Bronchial smooth muscle cell (primary cell): ENCODE measurements at places on chromosomes 16 and 17. TPM values are rescaled to one million over a fixed set of nuclear protein-coding genes. Genes with fewer than 3 reads are reported as not detected.

The CACNG5 gene
- not detected in 2 replicates for total RNA-seq

The ZNF75A gene
- total RNA-seq: 16.7 and 18.3 TPM in 2 replicates

The TEX19 gene
- under 0.01 TPM in 1 of 2 replicates, not detected in the other for total RNA-seq

The TPPP3 gene
- 2.0 and 8.4 TPM in 2 replicates for total RNA-seq

The NPIPB9 gene
- 2.4 TPM in 1 of 2 replicates, not detected in the other for total RNA-seq

The HS3ST3B1 gene
- 7.5 and 16.4 TPM in 2 replicates for total RNA-seq

The TEDC2 gene
- 0.34 and 1.1 TPM in 2 replicates for total RNA-seq

The AHSP gene
- total RNA-seq: not detected in 2 replicates

The CRYM gene
- total RNA-seq: 1.3 and 3.3 TPM in 2 replicates

The ACSM2B gene
- not detected in 2 replicates for total RNA-seq

The SEPTIN12 gene
- not detected in 2 replicates for total RNA-seq

The GAN gene
- total RNA-seq: 3.5 and 5.3 TPM in 2 replicates

The EIF3C gene
- 120 and 238 TPM in 2 replicates for total RNA-seq

The RPL38 gene
- 3,252 and 6,020 TPM in 2 replicates for total RNA-seq

The SKAP1 gene
- total RNA-seq: not detected in 2 replicates

The MT3 gene
- total RNA-seq: not detected in 2 replicates

The GRIN2A gene
- 0.32 TPM in 1 of 2 replicates, not detected in the other for total RNA-seq
